Stimulated activated CD8-positive, alpha-beta memory T cell treated with anti-CD3 and anti-CD28 coated beads, Interleukin-4, amount 100 ng/mL, for 24 hours (primary cell): ENCODE measurements at places on chromosomes 6 and 20.

DNA sequence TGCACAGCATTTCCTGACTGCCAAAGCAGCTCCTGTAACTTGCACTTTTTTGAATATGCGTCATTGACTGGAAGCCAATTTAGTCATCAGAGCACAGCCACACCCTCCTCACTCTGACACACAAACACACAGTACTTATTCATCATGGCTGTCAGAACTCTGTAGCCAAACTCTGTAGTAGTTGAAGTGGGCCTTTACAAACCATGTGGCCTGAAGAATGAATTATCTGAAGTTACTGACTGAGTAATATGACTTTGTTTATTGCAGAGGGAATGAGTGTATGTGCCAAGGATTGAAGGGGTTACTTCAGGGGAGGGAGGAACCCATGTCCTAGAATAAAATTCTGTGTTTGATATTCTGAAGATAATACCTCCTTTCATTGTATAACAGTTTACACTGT lies 102.7 kb downstream of the FIG4 start:
- DNase-seq = no peak

GRCh38 chr6:75463908-75464307 lies 29.7 kb downstream of the FILIP1 start:
- no peak for DNase-seq

- no peak for DNase-seq
Observed at GRCh38 chr6:125549202-125549884, 200.1 kb upstream of the HEY2 start.

DNA sequence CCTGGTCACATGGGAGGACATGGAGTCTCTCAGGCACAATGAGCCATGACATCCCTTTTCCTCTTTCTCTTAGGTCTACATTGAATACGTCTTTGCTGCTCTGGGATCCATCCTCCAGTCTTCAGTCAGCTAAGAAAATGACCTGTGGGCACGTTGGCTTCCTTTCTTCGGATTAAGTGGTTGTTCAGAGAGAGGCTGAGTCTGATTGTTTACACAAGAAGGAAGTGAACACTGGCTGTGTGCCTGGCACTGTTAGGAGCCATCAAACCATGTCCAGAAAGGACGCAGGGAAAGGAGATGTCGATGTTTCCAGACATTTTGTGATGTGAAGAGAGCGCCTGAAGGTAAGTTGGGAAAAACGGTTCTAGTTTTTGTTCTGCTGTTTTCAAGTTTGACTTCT lies 309.9 kb upstream of the CDYL start:
- DNase-seq = no peak

DNA sequence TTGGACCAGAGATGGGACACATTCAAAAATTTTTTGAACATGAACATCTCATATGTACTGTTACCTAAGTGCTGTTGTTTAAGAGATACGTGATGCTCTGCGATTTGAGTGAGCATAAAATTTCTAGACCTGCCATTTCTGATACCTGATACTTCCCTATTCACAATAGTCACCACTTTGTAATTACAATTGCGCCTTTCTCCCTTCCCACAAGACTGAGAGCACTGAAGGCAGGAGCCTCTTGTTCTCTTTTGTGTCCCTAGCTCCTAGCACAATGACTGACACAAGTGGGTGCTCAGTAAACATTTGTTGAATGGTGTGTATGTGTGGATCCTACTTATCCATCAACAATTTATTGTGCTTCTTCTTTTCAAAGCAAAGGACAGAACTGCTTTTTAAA lies 92.8 kb upstream of the TMEM30A start:
- no peak for DNase-seq
